ENCODE measurements at places on chromosomes 13 and 19. TPM values are rescaled to one million over a fixed set of nuclear protein-coding genes. Genes with fewer than 3 reads are reported as not detected.
A peak's percentile ranks its signal among the peaks of the same experiment; 100 is the strongest.

Gene TNNT1
- 6.1 TPM for total RNA-seq

DNA sequence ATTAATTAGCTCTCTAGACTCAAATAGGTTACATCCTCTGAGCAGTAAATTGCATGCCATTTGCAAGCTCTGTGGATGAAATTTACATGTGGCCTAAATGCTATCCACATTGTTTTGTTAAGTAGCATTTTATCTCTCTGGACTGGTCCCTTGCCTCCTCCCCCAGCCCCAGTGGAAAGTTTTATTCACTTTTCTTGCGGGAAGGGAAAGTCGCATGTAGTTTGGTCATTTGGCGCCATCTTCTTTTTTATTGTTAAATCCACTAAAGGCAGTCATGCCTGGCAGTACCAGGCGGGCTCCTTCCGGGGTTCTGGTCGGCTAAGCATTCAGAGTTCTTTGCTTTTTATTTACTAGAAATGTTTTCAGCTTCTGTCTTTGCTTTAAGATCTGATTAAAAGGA lies 188.7 kb downstream of the TM9SF2 start:
- H3K4me3 ChIP-seq = no peak overlapping the region
- H3K27me3 ChIP-seq = peaks cover 27% of the 10 kb centered on the region
- H3K36me3 ChIP-seq = no peaks in the 10 kb centered on the region
- DNase-seq = no peak

- H3K4me3 ChIP-seq = no peak overlapping the region
- peaks cover 61% of the 10 kb centered on the region for H3K4me1 ChIP-seq
- DNase-seq = no peak
- H3K36me3 ChIP-seq = no peaks in the 10 kb centered on the region
- H3K27ac ChIP-seq = peak overlapping the region; percentile 53
Observed at GRCh38 chr19:18423258-18424020, 4.2 kb downstream of the SSBP4 start.

GRCh38 chr19:11111771-11112144 lies 22.5 kb downstream of the LDLR start:
- H3K27ac ChIP-seq = no peak overlapping the region
- H3K4me1 ChIP-seq = no peaks in the 10 kb centered on the region
- peaks cover 5% of the 10 kb centered on the region for H3K27me3 ChIP-seq

Gene C19orf67
- total RNA-seq = not detected

Gene TEX101
- total RNA-seq = not detected

DNA sequence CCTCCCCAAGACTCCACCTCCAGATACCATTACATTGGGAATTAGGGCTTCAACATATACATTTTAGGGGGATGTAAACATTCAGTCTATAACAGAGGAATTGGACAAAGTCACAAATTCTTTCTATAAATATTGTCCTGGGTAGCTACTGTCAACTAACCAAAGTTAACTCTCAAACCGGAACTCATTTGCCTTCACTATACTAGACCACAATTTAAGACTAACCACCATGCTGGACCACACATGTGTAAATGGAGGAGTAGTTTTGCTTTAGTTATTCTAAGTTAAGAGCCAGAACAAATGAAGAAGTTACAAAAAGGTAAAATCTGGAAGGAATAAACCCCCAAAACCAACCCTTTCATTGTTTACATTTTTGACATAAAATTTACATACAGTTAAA lies 222.8 kb downstream of the NDFIP2 start:
- no peak overlapping the region for H3K4me3 ChIP-seq
- H3K27me3 ChIP-seq = peaks cover 1% of the 10 kb centered on the region
- DNase-seq = no peak
- no peaks in the 10 kb centered on the region for H3K4me1 ChIP-seq

Gene NAPSA
- 0.20 TPM for total RNA-seq

DNA sequence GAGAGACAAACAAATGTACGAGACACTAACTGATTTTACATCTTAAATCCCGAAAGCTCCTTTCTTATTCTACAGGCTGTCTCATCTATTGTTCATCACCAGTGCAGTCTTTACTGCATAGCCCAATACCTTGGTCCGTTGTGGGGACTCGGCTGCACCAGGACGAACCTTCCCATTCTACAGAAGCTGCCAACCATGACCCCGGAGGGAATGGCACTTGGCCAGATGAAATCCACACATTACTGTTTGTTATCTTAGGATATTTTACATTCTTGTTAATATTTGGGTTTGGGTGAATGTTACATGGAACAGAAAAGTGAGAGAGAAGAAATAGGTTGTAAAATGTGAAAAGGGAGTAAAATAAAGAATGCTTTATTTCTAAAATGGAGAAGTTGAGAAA lies 195.1 kb downstream of the RFC3 start:
- H3K4me1 ChIP-seq = peaks cover 6% of the 10 kb centered on the region
- H3K4me3 ChIP-seq = no peak overlapping the region
- no peak for DNase-seq
- H3K36me3 ChIP-seq = no peaks in the 10 kb centered on the region
- peaks cover 4% of the 10 kb centered on the region for H3K27me3 ChIP-seq

DNA sequence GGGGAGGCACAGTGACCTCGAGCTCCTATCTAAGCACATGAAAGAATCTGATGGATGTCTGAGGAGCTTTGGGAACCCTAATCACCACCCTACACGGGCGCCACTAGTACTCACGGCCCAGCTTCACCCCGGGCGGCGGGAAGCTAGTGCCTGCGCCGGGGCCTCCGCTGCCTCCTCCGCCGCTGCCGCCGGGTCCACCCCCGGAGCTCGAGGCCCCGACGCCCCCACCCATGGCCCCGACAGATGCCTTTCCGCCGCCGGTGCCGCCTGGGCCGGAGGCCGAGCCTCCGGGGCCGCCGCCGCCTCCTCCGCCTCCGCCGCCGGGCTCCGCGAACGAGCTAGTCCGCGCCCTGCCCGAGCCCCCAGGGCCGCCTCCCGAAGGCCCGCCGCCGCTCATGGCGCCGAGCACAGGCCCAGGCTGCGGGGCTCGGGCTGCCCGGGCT lies 312 bp downstream of the GSK3A start:
- DNase-seq = no peak
- H3K27me3 ChIP-seq = peaks cover 16% of the 10 kb centered on the region
- peak overlapping the region; percentile 95 for H3K4me3 ChIP-seq
- peaks cover 20% of the 10 kb centered on the region for H3K36me3 ChIP-seq
- H3K27ac ChIP-seq = peak overlapping the region; percentile 83

- H3K4me3 ChIP-seq = no peak overlapping the region
- no peak for DNase-seq
- H3K4me1 ChIP-seq = peaks cover 49% of the 10 kb centered on the region
- no peaks in the 10 kb centered on the region for H3K36me3 ChIP-seq
Observed at GRCh38 chr13:24035411-24035810, 125.1 kb upstream of the SPATA13 start.

Gene KASH5
- total RNA-seq = not detected

Gene ZNF723
- not detected for total RNA-seq

Gene WDR88
- total RNA-seq = not detected

- no peaks in the 10 kb centered on the region for H3K4me1 ChIP-seq
- no peak for DNase-seq
- H3K27me3 ChIP-seq = peaks cover 2% of the 10 kb centered on the region
- no peak overlapping the region for H3K27ac ChIP-seq
- H3K36me3 ChIP-seq = peaks cover 66% of the 10 kb centered on the region
Observed at GRCh38 chr19:52590728-52591127, 20.6 kb downstream of the ZNF701 start.

GRCh38 chr13:79860791-79861190 lies 379.8 kb downstream of the NDFIP2 start:
- no peak for DNase-seq
- H3K27me3 ChIP-seq = no peaks in the 10 kb centered on the region
- H3K36me3 ChIP-seq = no peaks in the 10 kb centered on the region

Data from HFFc6 (cell line).